Spleen (tissue), 13 donors: ENCODE measurements at places on chromosomes 1 and 21.

DNA sequence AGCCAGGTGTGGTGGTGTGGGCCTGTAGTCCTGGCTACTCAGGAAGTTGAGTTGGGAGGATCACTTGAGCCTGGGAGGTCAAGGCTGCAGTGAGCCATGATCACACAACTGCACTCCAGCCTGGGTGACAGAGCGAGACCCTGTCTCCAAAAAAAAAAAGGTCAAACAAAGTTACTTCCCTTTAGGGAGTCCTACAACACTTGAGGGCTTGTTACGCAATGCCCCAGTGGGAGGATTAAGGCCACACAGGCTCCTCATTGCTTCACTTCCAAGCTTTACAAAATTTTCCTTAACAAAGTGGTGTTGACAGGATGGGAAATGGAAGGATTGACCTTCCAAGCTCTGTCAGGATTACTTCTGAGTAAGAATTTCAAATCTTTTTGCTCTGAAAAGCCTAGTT, 6.2 kb upstream of the EXTL1 start:
- peak; percentile 44 for DNase-seq

GRCh38 chr1:30760596-30761324, 3.2 kb upstream of the LAPTM5 start:
- peak; percentile 77 for DNase-seq

GRCh38 chr1:152520561-152521090, 6.3 kb downstream of the CRCT1 start:
- no peak for DNase-seq

DNA sequence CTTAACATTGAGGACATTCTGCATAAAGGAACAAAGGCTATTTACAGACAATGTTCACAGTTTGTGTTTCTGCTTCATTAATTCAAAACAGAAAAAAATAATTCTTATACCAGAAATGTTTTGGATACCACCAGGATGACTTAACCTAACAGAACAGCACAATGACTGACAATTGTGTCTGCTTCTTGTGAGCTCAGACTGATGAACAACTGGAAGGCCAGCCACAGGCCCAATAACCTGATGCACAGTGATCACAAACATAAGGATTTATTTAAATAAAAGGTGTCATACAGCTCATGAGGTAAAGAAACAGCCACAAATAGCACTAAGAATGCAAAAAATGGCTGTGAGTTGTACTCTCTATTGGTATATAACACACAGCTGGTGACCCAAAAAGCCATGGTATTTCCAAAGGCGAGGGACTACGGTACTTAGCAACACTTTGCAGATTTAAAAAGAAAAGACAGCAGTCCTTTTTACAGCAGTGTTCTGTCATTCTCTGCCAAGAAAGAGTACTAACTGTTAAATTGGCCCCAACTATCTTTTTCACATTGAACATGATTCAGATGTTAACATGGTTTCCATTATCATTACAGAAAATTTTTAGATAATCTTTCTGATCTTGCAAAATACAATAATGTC, 32.1 kb upstream of the DDAH1 start:
- no peak for DNase-seq

GRCh38 chr1:112778137-112778536, 63.0 kb upstream of the PPM1J start:
- no peak for DNase-seq

GRCh38 chr1:94011709-94012595, 102.7 kb upstream of the GCLM start:
- DNase-seq, result no peak

DNA sequence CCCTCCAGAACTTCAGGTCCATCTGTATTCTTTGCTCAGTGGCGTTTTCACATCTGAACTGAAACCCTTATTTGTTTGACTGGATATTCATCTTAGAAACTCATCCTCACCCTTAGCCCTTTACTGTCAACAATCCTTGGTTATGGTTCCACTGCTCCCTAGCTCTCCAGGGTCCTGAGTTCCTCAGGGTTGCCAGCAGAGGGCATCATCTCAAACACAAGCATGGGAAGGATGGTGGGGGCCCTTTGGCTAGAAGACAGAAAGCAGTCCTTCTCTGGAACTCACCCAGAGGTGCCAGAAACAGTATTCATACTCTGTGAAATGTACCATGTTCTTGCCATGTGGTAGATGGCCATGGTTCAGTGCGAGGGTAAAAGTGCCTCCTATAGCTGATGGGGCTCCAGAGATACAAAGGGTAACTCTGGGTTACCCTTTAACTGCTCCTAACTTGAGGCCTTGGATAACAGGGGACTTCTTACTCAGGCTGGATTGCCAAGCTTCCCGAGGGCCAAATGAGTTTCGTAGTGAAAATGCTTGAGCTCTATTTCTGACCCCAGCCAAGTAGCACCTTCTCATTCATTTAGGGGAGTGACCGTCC, 11.3 kb downstream of the NCSTN start:
- no peak for DNase-seq

DNA sequence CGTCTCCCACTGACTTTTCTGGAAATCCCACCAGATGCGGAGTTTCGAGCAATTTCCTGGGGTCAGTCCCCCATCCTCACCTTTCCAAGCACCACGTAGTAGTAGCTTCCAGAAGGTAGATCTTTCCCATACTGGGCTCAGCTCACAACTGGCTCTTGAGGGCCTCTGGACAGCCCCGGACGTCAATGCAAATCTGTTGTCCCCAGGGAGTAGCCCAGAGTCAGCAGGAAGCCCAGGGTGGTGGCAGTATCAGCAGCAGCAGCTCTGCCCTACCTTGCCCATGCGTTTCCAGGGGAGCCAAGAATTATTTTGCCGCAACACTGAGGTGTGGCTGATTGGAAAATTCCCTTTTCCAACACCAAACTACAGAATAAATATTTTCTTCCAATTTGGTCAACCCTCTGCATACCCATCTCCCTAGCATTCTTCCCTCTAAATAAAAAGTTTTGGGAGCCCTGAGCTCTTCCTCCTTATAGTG, 70.3 kb downstream of the CD46 start:
- peak; percentile 87 for DNase-seq

- peak; percentile 94 for DNase-seq
These were observed at the start of gene AKT3 for GRCh38 chr1:243850202-243850451. Gene AKT3 (minus strand): TSS chr1:243850243. CDS start chr1:243843170, 7,073 bp downstream.

- DNase-seq, result peak; percentile 84
These were observed 16.6 kb downstream of the RHBG start for GRCh38 chr1:156385534-156386031.

- DNase-seq, result no peak
These were observed 12.2 kb downstream of the SARS1 start for GRCh38 chr1:109225711-109226445.

GRCh38 chr1:183003203-183003602, 20.0 kb upstream of the LAMC1 start:
- DNase-seq, result no peak

DNA sequence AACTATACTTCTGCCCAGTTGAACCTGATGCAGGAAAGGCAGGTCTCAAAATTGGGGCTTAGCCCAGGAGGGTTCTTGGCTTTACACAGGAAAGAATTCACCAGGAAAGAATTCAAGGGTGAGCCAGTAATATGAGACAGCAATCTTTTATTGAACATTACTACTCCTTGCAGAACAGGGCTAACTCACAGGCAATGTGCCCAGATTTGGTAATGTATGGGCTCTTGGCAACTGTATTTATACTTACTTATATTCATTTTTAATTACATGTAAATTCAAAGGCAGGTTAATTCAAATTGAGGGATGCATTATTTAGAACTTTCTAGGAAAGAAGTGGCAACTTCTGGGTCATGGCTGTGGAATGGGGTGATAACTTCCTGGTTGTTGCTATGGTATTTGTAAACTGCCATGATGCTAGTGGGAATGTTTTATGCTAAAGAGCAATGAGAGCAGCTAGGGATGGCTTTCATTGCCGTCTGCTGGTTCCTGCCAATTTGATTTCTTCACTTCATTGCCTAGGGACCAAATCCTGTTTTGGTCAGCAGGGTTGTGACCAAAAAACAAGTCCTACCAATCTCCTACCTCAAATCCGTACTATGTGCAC, 107.5 kb downstream of the CHRM3 start:
- DNase-seq, result no peak

- no peak for DNase-seq
These were observed 9.2 kb upstream of the H6PD start for GRCh38 chr1:9225411-9225785.

DNA sequence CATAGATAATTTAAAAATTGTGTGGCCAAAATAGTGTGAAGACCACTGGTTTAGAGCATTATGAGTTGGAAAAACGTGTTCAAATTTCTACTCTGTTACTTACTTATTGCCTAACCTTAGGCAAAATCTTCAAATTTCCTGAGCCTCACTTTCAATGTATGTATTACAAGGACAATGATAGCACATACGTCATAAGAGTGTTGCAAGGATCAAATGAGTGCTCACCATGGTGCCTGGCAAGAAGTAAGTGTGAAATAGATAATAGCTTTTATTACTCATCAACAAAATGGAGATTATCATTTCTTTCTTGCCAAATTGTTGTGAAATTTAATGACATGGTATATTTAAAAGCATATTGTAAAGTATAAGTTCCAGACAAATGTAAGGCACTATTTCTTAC, 57.2 kb downstream of the FH start:
- no peak for DNase-seq

- DNase-seq, result peak; percentile 98
These were observed at the start of gene PPP1R8 for GRCh38 chr1:27830621-27831440. Gene PPP1R8 (plus strand): TSS chr1:27830782. CDS start chr1:27830836, 54 bp downstream.

- DNase-seq, result no peak
These were observed 245.1 kb downstream of the LBR start for GRCh38 chr1:225182716-225183115.

DNA sequence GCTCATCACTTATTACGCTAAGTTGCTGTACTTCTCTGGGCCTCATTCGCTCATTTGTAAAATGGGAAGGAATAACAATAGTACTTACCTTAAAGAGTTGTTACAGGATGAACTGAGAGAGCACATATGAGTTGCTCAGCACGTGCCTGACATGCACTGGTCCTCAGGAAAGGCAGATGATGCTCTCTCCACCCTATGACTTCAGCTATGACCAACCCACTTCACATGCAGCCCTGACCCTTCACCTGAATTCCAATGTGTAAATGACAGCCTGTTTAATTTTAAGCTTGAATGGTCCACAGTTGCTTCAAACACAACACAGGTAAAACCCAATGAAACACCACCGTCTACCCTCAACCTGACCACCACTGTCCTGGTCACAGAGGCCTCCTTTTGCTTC, 32.9 kb downstream of the GADD45A start:
- DNase-seq, result no peak

DNA sequence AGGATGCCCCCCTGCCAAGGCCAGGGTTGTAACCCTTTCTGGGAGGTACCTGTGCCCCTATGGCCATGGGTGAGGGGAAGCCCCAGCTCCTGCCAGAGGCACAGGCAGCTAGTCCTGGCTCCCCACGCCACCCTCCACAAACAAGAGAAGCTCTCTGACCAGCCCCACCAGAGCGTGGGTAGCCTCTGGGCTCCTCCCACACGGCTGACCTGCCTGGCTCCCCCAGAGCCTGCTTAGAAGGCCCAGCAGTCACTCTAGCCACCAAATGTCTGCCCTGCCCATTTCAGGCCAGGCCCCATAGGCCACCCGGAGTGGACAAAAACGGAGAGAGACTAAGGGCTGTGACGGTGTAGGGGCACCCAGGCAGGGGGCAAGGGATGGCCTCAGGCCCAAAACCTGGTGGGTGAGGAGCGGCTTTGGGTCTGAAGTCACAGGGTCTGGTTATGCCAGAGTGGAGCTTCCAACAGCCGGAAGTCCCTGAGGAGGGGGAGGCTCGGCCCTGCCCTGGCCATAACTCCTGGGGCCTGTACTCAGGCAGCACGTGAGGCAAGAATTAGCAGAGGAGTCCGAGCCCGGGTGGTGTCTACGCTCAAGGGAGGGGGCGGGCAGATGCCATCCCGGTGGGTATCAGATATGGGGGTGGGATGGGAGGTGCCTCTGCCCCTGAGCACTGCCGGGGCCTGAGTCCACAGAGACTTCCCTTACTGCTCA, 155.4 kb downstream of the CASZ1 start:
- no peak for DNase-seq

DNA sequence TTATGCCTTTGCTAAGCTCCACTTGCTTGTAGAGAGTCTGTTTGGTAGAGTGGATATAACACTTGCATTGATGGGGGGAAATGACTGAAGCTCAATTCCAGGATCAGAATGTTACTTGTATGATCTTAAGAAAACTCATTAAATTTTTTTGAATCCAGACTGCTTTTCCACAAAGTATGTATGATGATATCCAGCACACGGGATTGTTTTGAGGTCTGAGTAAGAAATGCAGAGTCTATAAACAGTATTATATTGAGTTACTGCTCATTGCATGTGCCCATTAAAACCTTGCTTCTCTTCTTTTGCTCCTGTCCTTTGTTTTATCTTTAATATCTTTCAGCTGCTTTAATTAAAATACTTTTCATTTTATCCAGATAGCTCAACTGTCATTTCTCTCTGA, 570.4 kb upstream of the ZRANB2 start:
- no peak for DNase-seq

DNA sequence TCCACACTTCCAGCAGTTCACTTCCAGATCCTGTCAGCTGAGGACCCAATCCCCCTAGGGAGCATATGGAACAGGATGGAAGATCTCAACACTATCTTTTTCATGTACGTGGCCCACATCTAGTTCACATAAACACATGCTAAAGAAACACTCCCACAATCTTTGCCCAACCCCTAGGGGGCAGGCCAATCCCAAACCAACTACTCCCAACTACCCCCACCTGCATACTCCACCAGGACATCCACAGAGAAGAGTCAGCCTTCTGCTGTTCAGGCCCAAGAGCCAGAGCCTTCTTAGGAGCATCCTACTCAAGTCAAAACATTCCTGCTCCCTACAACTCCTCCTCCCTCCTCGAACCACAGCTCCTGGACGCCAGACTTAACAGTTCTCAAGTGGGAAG, 5.6 kb upstream of the SLC5A9 start:
- DNase-seq, result no peak

GRCh38 chr1:94416901-94417727, 1.1 kb upstream of the ABCD3 start:
- no peak for DNase-seq

DNA sequence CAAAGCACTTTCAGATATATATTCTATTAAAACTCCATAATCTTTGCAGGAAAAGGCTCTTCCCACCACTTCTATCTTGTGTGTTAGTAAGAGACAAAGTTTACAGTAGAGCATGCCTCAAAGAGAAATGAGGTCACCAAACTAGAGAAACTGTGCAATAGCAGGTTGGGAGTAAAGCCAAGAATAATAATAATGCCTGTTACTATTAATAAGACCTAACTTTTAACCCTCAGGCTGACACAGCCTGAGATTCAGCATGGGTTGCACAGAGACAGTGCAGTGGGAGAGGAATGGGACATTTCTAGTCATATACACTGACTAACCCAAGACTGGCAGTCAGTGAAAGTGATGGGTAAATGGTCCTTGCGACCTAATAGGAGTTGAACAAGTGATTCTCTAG, 320.2 kb upstream of the NFIA start:
- DNase-seq, result no peak

DNA sequence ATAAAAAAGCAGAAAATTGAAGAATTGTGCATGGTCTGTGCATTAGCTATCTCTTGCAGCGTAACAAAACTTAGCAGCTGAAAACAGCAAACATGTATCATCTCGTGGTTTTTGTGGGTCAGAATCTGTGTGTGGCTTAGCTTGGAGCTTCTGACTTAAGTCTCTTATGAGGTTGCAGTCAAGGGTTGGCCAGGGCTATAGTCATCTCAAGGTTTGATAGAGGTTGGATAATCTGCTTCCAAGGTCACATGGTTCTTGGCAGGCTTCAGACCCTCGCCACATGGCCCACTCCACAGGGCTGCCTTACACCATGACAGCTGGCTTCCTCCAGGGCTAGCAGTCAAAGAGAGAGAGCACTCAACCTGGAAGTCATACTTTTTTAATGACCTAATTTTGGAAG, 35.9 kb downstream of the CNST start:
- no peak for DNase-seq
